ENCODE measurements at places on chromosomes 1 and 21. TPM values are rescaled to one million over a fixed set of nuclear protein-coding genes. Genes with fewer than 3 reads are reported as not detected.

DNA sequence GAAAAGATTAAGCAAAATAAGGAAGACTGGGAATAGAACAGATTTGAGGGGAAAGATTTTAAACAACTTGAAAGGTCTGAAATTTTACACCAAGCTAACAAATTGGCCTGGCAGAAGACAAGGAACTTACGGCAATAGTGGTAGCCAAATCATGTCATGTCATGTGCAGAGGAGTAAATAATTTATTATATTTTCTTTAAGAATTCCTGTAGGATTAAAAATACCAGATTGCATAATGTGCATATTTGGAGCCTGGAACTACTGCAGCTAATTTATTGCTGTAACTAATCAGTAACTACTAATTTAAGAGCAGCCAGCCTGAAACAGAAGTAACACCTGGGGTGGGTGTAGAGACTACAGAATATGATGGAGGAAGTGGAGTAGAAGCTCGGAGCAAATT, 334.3 kb downstream of the TGFB2 start:
- DNase-seq: no peak

DNA sequence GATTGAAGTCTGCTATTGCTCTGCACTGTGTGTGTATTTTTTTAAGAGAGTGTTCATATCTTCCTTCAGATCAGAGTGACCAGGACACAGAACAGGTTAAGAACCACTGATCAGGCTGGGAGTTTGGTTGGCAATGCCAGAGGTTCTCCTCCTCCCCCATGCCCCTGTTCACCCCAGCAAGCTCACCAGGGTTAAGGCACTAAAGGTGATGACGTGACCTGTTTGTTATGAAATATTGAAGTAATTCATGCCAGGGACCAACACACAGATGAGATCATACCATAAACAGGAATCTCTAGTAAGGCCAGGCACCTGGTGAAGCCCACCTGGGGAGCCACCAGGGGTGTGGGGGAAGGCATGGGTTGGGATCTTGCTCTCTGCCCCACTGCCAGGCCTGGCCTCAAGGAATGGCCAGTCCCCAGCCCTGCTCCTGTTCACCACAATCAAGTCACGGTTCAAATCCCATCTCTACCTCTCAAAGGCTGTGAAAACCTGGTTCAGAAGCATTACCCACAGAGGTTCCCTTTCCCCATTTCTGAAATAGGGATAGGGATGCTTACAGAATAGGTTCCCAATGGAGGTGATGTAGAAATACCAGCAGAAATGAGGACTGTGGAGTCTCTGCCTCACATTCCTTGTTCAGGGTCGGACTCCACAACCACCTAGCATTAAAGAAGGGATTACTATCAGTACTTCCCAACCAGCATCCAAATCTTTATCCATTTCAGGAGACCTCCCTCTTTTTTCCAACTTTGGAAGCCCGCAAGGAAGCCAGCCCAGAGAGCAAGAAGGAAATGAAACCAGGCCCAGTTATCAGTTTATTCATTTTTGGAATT, 2.4 kb downstream of the ID3 start:
- DNase-seq: no peak

GRCh38 chr1:151720974-151721787, at the start of gene RIIAD1:
Gene RIIAD1, plus strand, starts transcription at chr1:151721522. Its CDS starts 15 bp downstream, at chr1:151721537.
- no peak for DNase-seq

- no peak for DNase-seq
These were observed 314.9 kb upstream of the DEPDC1 start for GRCh38 chr1:68811806-68812205.

- no peak for DNase-seq
These were observed 98.8 kb downstream of the SDCCAG8 start for GRCh38 chr1:243354511-243355153.

GRCh38 chr1:67588178-67588855, 96.7 kb upstream of the GADD45A start:
- no peak for DNase-seq

- no peak for DNase-seq
These were observed 140.9 kb downstream of the ROR1 start for GRCh38 chr1:63914706-63915105.

HLX gene
- 8.9 TPM for total RNA-seq

DNA sequence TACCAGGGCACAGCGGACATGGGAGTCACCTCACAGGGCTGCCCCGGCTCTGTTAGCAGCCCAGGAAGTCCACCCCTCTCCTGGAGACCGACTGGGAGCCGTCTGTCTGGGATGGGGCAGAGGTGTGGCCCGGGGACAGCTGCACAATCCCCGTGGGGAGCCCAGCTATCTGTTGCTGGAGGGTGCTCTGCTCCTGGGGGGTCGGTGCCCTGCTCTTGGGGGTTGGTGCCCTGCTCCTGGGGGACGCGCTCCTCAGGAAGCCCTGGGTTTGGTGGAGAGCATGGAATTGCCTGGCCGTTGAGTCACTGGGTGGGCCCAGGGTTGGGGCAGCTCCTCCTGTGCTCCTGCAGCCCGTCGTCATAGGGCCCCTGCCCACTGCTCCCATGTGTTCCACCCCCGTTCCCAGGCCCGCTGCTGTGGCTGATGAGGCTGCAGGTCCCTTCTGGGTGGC, 39.3 kb downstream of the AGPAT3 start:
- no peak for DNase-seq

DNA sequence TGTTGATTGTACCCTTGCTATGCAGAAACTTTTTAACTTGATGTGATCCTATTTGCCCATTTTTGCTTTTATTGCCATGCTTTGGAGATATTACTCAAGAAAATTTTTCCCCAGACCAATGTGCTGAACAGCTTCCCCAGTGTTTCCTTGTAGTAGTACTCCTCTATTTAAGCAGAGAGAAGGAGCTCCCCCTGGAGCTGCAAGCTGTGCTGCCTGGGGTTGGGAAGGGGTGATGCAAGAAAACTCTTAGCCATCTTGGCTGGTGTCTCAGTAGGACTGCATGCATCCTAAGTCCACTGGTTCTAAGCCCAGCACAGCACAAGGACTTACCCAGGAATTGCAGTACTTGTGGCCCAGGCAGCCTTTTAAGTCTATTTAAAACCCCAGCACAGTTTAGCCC, 121.6 kb downstream of the NTMT2 start:
- DNase-seq: no peak

GRCh38 chr1:159922511-159923202, 2.6 kb downstream of the TAGLN2 start:
- DNase-seq: peak; percentile 74

- DNase-seq: no peak
These were observed 14.8 kb downstream of the SIM2 start for GRCh38 chr21:36713746-36714145.

GRCh38 chr1:7010534-7011200, 225.4 kb downstream of the CAMTA1 start:
- no peak for DNase-seq

MCOLN2 gene
- total RNA-seq: 1.7 TPM

DNA sequence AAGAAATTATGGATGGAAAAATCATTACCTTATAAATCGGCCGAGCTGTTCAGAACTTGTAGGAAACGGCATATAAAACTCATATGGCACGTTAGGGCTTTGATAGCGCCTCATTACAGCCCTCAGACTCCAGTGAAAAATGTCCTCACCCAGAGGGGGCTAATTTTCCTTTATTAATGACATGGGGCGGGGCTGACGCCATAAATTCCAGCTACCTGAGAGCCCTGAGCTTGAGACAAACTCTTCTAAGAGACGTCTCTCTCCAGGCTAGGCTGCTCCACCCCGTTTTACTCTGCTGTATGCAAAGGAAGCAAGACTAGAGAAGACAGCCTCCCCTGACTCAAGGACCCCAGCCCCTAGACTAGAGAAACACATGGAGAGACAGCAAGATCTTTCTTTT, 149.4 kb downstream of the TRABD2B start:
- DNase-seq: no peak

GRCh38 chr1:203624341-203624712, 2.3 kb upstream of the ATP2B4 start:
- no peak for DNase-seq

ARID1A gene
- total RNA-seq: 80.7 TPM

ADORA3 gene
- 14.9 TPM for total RNA-seq

DNA sequence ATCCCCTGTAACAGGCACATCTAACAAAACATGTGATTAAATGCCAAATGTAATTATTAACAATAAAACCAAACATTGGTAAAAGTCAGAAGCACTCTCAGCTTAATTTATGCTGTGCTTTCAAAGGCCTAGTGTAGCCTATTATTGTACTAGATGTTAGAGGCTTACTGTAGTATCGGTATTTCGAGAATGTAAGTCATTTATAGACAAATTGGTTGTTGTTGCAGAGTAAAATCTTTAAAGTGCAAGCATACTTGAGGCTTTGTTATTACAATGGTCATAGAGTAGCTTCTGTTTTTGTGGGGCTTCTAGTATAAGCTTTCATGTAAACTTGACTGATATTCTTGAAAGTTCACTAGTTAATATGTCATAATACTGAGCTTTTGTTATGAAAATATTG, 965.8 kb downstream of the PLA2G4A start:
- no peak for DNase-seq

GRCh38 chr1:112504001-112504660, 4.6 kb upstream of the WNT2B start:
- DNase-seq: no peak

LCE6A gene
- total RNA-seq: not detected

- DNase-seq: no peak
These were observed 29.4 kb upstream of the CSF1 start for GRCh38 chr1:109880971-109881894.

GRCh38 chr1:50271337-50271736, 151.9 kb downstream of the DMRTA2 start:
- no peak for DNase-seq

RAB29 gene
- 33.1 TPM for total RNA-seq

GRCh38 chr1:169527451-169528214, 41.9 kb upstream of the SLC19A2 start:
- DNase-seq: no peak

TCP10L gene
- total RNA-seq: not detected

CCDC27 gene
- not detected for total RNA-seq

- DNase-seq: no peak
These were observed 142.6 kb upstream of the PALMD start for GRCh38 chr1:99503276-99503747.

FCRLB gene
- total RNA-seq: 0.40 TPM

DNA sequence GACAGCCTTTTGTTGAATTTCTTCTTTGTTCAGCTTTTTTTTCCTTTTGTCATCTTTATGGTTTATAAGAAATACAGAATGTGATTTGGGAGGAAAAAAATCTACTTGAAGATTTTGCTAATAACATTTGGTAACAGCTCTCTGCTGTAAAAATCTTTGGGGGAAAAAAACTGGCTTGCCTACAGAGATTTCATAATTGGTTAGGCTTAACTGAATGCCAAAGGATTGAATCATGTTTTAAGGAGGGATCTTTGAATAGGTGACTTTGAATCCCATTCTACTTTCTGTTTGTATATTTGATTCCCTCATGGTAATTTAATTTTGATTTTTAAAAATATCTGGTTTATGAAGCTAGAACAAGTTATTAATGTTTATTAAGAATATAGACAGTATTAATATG, 3.2 kb downstream of the BTF3L4 start:
- DNase-seq: no peak

DNA sequence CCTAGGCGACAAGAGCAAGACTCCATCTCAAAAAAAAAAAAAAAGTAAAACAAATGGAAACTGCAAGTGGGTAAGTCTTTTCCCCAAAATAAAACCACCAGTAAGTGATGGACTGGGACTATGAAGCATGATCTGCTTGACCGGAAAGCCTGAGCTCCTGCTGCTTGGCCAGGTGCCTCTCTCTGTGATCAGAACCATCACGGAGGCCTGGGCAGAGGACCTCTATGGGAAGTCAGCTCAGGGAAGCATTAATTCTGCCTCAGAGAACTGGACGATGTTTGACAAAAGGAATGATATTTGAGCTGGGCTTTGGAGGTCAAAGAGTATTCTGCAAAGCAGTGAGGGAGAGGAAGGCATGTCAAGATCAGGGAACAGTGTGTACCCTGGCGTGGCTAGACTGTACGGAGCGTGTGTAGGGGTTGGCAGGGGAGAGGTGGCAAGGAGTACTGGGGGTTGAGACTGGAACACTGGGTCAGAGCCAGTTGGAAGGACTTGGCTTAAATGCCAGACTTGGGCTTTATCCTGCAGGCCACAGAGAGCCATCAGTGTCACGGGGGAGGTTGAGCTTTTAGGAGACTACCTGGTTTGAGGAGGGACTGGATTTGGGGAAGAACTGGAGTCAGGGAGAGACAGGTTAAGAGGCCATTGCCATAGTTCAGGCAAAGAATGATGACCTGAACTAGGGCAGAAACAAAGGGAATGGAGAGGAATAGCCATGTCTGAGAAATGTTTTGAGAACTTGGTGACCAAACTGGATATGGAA, 16.4 kb downstream of the ATP1A2 start:
- no peak for DNase-seq

- DNase-seq: no peak
These were observed 95.7 kb upstream of the WNT4 start for GRCh38 chr1:22238356-22239224.

- DNase-seq: no peak
These were observed 177.3 kb upstream of the ETV3 start for GRCh38 chr1:157315544-157315943.

DNA sequence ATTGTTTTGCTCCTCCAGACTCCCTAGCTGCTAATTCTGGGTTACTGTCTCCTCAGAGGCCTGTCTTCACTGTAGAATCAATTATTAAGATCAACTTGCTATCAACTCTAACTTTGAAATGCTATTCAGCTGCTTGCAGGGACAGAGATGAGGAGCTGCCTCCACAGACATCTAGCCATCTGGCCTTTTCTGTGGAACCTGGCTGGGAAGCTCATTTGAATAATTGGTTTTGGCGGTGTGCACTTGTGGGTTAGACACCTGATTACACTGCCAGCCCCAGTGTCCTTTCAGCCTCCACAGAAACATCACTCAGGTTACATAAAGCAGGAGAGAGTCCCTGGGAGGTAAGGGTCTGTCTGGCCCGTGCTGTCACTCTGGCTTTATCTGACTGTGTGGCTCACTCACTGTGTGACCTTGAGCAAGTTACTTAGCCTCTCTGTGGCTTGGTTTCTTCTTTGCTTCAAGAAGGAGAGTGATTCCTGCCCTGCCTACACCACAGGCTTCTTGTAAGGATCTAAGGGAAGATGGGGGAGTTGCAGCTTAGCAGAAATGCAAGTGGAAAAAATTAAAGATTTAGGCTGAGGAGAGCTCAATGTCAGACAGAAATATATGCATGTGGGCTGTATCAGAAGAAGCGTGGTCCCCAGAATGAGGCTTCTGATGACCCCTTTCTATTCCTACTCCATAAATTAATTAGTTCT, 131.6 kb downstream of the BEND5 start:
- DNase-seq: no peak

- peak; percentile 26 for DNase-seq
These were observed 23.5 kb upstream of the C2CD2 start for GRCh38 chr21:41977034-41977950.

DNA sequence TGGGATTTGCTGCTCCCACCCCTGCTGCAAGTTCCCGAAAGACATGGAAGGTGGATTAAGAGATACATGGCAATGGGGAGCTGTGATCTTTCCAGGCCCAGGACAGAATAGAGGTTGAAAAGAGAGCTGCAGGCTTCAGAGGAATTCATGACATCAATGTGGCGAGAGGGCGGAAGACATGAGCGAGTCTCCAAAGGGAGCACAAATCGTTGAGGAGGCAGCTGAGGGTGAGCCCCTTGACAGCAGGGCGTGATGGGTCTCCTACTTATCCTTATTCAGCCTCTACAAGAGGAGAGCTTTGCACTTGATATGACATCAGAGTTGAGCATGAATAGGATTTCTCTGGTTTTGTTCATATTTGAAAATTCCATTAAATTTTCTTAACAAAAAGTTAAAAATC, 45.5 kb upstream of the TACSTD2 start:
- no peak for DNase-seq
